ENCODE measurements at places on chromosomes 5 and 9.

- DNase-seq, result no peak
These were observed 4.4 kb upstream of the NDUFS4 start for GRCh38 chr5:53556001-53556400.

GRCh38 chr9:25396828-25397227 is 281.4 kb downstream of the TUSC1 start:
- DNase-seq, result no peak

- DNase-seq, result no peak
These were observed 15.4 kb downstream of the CDK5RAP2 start for GRCh38 chr9:120564589-120564988.

GRCh38 chr9:114117996-114118830 is 19.1 kb upstream of the KIF12 start:
- DNase-seq, result no peak

DNA sequence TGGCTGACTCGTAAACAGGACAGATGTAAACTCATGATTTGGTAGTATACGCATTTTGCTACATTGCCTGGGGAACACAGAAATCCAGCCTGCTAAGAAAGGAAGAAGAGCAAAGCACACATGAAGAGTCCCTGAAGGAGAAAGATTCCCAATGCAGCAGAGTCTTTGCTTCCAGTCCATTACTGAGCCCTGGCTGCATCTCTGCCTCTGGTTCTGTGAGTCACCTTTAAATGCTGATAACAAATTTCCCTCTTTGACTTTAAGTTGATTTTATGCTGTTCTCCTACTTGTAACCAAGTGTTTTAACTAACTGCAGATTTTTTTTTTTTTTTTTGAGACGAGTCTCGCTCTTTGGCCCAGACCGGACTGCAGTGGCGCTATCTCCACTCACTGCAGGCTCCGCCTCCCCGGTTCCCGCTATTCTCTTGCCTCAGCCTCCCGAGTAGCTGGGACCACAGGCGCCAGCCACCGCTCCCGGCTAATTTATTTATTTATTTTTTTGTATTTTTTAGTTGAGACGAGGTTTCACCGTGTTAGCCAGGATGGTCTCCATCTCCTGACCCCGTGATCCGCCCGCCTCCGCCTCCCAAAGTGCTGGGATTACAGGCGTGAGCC is 8.5 kb upstream of the PRXL2C start:
- DNase-seq, result no peak

DNA sequence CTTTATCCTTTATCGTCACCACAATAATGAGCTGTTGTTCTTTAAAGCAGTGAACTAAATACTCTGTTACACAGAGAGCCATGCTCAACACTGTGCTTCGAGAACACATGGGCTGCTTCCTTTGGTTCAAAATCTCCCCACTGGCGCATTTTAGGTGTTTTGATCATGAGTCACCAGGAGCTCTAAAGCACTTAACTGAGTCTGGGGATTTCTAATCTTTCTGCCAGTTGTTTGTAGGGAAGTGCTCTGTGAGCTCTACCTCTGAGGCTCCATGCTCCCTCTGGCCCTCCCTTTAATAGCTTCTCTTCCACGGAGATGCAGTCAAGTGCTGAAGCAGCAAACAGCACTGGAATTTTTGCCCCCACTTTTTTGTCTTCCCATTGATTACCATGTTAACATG is 17.0 kb downstream of the ERAP2 start:
- no peak for DNase-seq

DNA sequence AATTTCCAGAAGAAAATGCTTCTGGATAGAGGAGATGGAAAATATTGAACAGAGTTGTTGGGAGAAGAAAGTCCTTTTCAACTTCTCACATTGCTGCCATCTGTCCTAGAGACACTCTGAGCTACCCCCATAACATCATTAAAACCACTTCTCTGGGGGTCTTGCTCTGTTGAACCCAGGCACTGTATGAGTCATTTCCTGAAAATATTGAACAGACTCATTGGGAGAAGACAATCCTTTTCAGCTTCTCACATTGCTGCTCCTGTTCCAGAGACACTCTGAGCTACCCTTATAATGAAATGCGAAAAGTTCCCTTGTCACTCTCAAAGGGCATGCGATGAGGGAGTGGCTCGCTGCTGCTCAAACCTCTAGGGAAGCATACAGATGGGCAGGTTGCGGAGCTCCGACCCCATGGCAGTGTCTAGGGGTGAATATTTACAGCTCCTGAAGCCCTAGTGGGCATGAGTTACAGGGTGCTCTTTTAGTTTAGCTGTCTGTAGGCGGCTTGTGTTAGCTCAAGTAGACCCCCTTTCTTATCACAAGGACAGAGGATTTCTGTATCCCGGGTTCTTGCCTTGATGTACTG is 90.7 kb downstream of the CDKN2A start:
- DNase-seq, result no peak

GRCh38 chr5:57804505-57804904 is 321.9 kb upstream of the ACTBL2 start:
- no peak for DNase-seq
